LHCN-M2 (cell line): ENCODE measurements at places on chromosomes 12 and 14. TPM values are rescaled to one million over a fixed set of nuclear protein-coding genes. Genes with fewer than 3 reads are reported as not detected.

GRCh38 chr14:35387713-35388579 is 16.6 kb downstream of the NFKBIA start:
- no peak for DNase-seq

DNA sequence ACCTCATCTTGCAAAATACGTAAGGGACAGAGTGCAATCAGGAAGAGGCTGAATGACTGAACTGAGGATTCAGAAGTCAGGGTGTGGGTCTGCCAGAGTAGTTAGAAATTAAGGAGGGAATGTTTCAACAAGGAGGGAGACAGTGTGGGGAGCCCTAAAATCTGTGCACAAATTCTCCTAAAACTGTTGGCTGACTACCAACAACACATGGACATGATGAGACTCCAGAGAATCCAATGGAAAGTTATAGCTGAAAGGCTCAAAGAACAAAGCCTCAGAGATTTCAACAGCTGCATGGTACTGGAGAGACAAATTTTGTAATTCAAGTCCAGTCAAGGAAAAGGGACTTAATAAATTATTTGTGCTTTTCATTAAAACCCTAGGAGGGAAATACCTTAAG is 36.1 kb upstream of the NEDD1 start:
- no peak for DNase-seq

GRCh38 chr12:121632069-121632970 is 6.0 kb downstream of the ORAI1 start:
- no peak for DNase-seq

- DNase-seq: no peak
These were observed 425.7 kb upstream of the PRICKLE1 start for GRCh38 chr12:43015090-43015737.

GRCh38 chr14:31854508-31855075 is 222.5 kb upstream of the ARHGAP5 start:
- no peak for DNase-seq

- peak; percentile 75 for DNase-seq
These were observed 350.1 kb upstream of the ATP2B1 start for GRCh38 chr12:90058704-90059103.

DNA sequence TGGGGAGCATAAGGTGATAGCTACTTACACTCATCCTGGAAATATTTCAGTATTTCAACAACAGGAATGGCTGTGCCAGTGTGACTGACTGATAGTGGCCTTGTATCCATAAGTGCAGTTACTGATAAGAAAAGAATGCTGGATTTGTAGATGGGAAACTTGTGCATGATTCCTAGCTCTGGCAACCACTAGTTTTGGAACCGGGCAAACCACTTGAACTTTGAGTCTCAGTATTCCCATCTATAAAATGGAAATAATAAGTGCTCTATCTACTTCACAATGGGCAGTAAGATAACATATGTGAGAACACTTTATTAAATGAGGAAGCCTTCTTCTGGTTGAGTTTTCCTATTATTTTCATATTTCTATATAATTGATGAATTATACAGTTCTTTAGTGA is 77.2 kb downstream of the TPH2 start:
- no peak for DNase-seq

GRCh38 chr14:68976160-68977067 is 2.7 kb downstream of the ACTN1 start:
- DNase-seq: peak; percentile 24

DNA sequence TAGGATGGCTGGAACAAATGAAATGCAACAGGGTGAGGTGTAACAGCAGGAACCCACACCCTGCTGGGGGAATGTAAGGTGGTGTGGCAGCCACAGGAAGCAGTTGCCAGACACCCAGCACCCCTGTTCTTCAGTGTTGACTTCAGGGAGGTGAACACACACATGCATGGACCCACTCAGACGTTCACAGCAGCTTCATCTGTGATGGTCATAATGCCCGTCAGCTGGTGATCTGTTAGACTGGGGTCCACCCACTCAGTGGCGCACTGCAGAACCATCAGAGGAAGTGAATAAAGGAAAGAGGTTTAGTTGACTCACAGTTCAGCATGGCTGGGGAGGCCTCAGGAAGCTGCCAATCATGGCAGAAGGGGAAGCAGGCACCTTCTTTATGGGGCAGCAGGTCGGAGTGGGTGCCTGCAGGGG is 22.7 kb upstream of the TEX22 start:
- DNase-seq: no peak

DNA sequence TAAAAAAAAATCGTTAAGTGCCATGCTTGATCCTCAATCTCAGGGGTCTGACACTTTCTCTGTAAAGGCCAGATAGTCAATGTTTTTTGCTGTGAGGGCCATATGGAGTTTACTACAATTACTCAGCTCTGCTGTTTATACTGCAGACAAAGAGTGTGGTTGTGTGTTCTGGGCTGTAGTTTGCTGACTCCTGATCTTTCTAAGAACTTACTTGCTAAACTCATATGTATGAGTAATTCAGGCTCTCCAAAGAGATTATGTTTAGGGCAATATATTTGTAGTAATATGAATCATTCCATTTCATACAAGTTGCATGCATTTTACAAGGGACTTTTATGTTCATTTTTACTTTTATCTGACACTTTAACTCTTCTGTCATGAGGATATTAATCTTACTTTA is 188.2 kb downstream of the TMTC2 start:
- DNase-seq: no peak

DNA sequence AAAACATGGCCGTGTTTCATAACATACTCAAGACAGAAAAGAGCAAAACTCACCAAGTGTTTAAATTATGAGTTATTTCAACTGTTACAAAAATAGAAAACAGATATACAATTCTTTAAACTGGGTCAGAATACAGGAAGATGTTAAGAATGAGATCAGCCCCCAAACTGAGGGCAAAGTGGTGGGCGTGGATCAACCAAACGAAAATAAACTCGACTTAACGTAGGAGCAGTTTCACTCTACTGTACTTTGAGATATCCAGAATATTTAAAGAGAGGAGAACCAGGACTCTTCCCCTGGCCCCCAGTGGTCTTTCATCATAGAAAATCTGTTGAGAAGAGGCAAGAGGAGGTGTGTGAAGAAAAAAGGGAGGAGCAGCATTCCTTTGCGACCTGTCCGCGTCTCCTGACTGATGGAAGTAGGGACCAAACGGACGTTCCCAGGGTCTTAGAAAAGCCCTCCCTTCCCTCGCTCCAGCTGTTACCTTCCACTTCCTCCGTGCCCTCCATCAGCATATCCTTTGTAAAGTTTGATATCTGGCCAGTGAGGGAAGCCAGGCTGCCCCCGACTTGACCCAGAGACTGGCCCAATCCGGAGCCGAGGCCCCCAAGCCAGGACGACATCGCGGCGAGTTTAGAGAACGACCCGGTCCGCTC is 668 bp downstream of the TRIP11 start:
- peak; percentile 77 for DNase-seq

DNA sequence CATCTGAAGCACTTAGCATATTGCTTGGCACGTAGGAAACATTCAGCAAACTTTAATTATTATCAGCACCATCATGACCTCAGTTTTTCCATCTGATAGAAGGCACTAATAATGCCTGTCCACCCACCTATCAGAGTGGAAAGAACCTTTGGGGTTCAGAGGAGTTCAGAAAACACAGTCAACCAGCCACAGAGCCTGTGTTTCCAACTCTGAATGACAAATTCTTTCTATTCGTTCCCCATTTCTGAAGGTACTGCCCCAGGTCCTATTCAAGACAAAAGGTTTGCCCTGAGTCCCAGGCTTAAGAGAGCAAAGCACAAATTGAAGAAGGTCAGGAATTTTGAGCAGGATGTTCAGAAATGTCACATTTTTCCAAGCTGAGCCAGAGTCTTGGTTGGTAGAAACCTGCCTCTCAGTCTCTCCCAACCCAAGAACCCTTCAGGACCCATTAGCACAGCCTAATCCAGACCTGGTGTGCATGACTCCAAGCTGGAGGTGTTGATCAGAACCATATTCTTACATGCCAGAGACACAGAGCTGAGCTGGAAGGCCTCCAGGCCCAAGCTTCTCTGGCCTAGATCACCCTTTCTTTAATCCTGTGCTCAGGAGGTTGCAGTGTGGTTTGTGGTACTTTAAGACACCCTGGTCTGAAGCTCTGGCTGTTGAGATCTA is 114.4 kb downstream of the TBX5 start:
- DNase-seq: no peak

DNA sequence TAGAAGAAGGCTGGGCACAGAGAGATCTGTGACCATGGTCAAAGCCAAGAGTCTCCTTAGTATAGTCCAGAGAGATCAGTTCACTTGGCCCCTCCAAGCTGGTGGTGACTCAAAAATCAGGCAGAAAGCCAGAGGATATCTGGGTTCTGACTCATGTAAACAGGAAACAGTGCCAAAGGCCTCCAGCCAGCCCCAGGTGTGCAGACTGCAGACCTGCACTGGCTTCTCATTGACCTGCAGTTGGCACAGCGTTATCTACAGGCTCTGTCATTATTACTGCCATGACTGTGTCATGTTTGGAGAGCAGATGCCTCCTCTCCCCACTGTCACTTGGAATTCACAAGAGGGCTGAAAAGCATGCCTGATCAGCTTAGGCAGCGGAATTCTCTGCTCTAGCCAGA is 295.7 kb upstream of the PRKD1 start:
- peak; percentile 92 for DNase-seq

- DNase-seq: no peak
These were observed 55.3 kb upstream of the PRKD1 start for GRCh38 chr14:29982993-29983392.

GRCh38 chr14:23665302-23666016 is 29.3 kb downstream of the DHRS2 start:
- no peak for DNase-seq

- DNase-seq: peak; percentile 81
These were observed 363 bp upstream of the LMO3 start for GRCh38 chr12:16606201-16606849.

- no peak for DNase-seq
These were observed 180.9 kb upstream of the CNTN1 start for GRCh38 chr12:40511341-40511740.

DNA sequence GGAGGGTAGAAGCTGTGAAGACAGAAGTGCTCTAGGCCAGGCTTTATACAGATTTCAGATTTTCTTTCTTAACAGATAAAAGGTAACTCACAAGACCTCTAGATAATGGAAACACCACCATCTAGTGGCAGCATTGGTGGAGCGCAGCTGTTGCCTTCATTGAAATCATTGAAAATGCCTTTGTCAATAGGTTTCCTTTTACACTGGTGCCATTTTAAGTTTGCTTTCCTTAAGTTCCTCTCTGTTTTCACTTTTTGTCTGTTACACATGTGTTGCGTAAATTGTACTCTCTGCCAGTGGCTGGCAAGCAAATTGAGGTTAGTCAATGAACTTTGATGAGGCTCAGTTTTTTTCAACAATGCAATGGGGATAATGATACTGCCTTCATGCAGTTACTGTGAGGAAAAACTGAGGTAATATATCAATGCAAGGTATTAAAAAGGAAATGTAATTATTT is 31.1 kb downstream of the ALDH1L2 start:
- peak; percentile 73 for DNase-seq

- DNase-seq: no peak
These were observed 6.7 kb upstream of the PLD4 start for GRCh38 chr14:104917993-104918392.

DNA sequence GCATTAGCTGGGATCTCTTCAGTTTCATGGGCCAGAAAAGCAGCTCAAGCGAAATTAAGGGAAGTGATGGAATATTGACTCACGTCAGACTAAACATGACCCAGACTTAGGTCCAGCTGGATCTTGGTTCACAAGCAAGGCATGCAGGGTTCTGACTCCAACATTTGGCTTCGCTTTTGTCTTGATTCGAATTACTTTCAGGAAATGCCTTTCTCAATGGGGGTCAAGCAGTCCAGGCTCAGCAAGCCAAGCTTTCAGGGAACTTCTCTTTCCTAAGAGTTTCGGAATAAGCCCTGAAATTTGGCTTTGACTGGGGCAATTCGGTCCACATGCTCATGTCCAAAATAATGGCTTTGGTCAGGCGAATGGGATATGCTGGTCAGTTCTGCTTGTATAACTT is 678.7 kb upstream of the TMEM132C start:
- peak; percentile 20 for DNase-seq

DNA sequence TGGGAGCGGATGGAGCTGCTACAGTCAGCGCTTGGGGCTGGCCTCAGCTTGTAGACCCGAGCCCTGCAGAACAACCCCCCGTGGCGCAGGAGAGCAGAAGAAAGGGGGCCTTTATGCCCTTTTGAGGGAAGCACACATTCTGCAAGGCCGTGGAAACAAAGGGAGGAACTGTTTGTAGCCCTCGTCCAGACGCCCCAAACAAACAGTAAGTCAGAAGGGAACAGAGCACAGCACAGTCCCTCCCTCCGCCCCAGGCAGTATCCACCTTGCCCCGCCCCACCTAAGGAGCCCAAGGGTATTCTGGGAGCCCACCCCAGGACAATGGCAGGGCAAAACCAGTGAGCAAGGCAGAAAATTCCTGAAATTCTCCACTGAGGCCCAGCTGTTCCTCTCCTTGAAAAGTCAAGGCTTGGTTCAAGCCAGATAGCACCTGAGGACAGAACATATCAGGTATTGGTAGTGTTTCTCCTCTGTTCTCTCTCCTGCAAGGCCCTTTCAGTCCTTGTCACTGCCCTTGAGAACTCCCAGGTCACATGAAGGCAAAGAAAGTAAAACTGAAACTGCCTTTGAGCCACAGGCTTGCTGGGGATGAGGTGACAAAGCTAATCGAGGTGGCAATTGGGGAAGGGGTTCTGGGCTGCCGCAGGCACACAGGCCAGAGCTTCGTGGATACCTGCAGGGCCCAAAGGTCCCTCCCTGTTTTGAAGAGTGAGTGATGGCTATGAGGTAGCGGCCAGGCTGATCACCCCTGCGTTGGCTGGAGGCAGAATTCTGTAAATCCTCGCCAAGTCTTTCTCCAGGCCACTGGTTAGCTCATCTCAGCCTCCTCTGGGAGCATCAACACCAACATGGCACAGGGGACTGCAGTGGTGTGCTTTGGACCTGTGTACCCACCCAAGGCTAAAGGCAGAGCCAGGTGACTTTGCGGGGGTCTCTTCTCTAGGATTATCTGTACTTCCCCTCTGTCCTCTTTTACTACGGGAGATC is 499 bp downstream of the DGLUCY start:
- peak; percentile 53 for DNase-seq

ZFHX2 gene
- total RNA-seq: 0.29 and 0.32 TPM in 2 replicates

MAP3K9 gene
- total RNA-seq: 0.38 and 0.75 TPM in 2 replicates

NEUROD4 gene
- total RNA-seq: not detected in 2 replicates

DBX2 gene
- total RNA-seq: not detected in 2 replicates

CDCA3 gene
- 101 and 120 TPM in 2 replicates for total RNA-seq

ACVRL1 gene
- 1.5 and 2.6 TPM in 2 replicates for total RNA-seq

HVCN1 gene
- total RNA-seq: 4.3 and 4.9 TPM in 2 replicates

HAL gene
- total RNA-seq: 0.17 TPM in 1 of 2 replicates, not detected in the other

ZNF268 gene
- 19.3 and 24.0 TPM in 2 replicates for total RNA-seq

AVPR1A gene
- not detected in 2 replicates for total RNA-seq

SERPINA4 gene
- not detected in 2 replicates for total RNA-seq

OR6C68 gene
- total RNA-seq: not detected in 2 replicates

SMARCD1 gene
- 49.2 and 66.8 TPM in 2 replicates for total RNA-seq

GNG2 gene
- 45.6 and 54.1 TPM in 2 replicates for total RNA-seq

TPPP2 gene
- not detected in 2 replicates for total RNA-seq

RNU4-1 gene
- under 0.01 TPM in 1 of 2 replicates, not detected in the other for total RNA-seq
